ENCODE measurements at places on chromosomes 2 and 18.

DNA sequence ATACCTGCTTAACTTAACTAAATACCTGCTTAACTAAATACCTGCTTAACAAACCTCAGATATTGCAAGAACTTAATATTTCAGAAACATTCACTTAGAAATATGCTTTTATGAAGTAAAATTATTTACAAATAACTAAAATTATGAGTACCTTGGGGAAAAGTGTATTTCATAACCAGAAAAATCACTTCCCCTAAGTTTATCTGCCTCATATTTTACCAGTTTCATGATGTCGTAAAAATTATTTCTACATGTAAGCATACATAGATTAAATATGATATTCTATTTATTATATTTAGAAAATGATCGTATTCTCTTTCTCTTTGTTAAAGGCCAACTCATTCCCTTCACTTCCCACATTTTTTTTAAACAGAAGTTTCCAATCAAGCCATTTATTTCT, 41.5 kb upstream of the DSC1 start:
- no peak for DNase-seq

DNA sequence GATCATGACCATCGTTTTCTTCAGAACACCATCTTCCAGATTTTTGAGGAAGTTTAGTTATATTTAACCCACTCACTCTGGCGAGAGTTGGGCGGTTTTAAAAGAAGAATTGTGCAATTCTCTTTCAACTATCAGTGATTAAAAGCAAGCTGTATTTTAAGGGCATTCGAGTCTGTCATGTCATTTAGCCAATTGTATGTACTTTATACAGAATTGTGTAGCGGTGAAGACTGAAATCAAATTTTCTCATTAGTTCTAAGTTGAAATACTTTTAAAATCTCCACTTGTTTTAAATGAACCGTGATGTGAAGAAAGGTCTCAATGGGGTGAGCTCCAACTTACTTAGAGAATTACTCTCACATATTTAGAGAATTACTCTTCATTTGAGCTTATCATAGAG, 214.6 kb upstream of the DTNA start:
- no peak for DNase-seq

DNA sequence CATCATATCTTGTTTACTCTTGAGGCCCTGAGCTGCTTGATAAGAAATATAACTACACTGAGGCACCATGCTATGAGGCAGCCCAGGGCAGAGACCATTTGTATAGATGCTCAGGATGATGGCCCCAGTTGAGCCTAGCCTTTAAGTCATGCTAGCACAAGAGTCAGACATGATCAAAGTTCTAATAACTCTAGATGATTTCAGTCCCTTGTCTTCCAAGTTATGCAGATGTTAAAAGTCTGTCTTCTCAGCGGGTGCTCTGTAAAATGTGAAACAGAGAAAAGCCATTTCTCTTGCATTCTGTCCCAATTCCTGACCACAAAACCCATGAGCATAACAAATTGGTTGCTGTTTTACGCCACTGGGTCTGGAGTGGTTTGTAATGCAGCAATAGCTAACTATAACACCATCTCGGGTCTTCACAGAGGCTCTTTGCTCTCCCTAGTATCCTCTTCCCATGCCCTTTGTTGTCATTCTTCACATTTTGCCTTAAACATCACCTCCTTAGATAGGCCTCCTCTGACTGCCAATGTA, 49.6 kb downstream of the NXPH2 start:
- DNase-seq, result no peak

GRCh38 chr2:61543062-61543461, 4.9 kb upstream of the XPO1 start:
- no peak for DNase-seq

All from GM20000 (cell line).